Activated CD8-positive, alpha-beta memory T cell treated with anti-CD3 and anti-CD28 coated beads for 4 hours (primary cell): ENCODE measurements at places on chromosomes 16 and 17.

DNA sequence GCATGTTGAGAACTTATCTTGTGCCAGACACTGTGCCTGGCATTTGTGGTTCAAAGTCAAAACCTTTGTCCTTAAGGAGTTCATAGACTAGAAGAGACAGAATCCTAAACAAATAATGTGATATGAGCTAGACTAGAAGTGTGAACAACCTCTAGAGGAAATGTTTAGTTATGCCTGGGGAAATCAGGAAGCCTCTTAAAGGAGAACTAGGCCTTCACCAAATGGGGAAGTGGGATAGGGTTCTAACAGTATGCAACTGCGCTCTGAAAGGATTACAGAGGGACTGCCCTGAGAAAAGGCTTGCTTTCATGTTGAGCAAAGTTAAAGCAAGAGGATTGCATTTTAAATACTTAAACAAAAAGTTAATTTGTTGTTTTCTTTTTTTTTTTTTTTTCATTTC is 4.9 kb downstream of the RUNDC1 start:
- DNase-seq: no peak

DNA sequence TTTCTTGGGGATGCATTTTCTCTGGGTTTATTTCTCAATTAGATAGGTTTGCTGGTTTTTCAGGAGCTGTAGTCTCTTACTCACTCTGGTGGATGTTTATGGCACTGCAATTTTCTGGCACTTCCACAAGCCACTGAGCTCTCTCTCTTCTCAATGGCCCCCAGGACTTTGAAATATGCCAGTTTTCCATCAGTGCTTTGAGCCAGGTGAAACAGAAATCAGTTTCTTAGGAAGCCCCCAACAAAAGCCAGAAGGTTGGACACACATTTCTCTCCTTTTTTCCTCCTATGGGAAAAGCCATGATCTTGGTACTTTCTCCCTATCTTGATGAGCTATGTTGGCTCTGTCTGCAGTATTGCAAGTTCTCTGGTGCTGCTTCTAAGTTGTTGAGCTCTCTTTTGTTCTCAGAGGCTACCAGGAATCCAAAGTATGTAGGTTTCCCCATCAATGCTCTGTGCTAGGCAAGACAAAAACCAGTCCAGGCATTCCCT is 90.7 kb upstream of the SMIM36 start:
- DNase-seq: no peak

GRCh38 chr17:3929181-3929580 is 12.9 kb upstream of the P2RX1 start:
- DNase-seq: no peak

GRCh38 chr16:21626659-21627277 is 25.6 kb downstream of the IGSF6 start:
- no peak for DNase-seq

DNA sequence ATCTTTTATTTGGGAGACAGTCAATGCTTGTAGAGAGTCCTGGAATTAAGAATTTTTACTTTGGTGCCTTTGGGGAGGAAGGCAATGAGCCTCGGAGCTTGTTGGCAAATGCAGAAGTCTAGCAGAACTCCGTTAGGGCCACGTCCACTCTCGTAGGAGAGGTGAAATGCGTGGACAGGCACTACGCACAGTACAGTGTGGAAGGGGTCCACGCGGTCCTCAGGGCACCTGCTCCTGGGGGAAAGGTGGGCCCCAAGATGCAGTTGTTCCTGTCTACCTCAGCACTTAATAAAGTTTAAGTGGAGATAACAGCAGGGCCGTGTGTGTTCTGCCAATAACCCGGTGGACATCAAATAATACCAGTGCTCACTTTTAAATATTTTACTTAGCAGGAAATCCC is 1.8 kb downstream of the RAB11FIP3 start:
- DNase-seq: no peak

DNA sequence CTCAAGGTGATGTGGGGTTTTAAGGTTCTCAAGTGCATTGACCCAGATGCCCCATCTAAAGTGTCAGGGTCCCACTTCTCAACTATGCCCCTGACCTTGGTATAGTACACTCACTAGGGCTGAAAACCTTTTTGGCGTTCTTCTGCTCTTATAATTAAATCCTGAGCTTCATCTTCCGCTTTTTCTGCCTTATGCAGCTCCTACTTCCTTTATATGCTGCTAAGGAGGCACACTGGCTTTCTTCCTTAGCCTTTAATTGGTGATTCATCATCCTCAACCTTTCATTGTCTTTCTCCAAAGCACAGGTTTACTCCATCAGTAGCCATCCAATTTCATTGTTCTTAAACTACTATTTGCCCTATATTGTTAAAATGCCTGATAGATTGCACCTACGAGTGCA is 5.3 kb upstream of the NF1 start:
- no peak for DNase-seq

DNA sequence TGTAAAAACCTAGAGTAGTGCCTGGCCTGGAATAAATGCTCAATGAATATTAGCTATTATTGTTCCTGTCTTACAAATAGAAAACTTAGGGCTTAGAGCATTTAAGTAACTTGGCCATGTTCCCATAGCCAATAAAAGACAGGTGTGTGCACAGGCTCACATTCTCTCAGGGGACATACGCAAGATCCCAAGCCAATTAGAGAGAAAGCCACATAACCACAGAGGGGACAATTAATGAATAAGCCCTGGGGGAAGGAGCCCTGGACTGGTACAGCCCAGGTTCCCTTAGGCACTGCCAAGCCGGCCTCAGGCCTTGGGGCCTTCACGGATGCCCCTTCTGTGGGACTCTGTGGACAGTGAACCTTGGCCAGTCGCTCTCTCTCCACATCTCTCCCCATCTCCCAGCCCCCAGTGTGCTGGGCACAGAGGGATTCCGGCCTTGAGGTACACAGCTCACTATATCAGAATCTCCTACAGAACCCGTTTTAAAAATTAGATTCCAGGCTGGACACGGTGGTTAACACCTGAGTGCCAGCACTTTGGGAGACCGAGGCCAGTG is 27.3 kb upstream of the ABCC12 start:
- no peak for DNase-seq

DNA sequence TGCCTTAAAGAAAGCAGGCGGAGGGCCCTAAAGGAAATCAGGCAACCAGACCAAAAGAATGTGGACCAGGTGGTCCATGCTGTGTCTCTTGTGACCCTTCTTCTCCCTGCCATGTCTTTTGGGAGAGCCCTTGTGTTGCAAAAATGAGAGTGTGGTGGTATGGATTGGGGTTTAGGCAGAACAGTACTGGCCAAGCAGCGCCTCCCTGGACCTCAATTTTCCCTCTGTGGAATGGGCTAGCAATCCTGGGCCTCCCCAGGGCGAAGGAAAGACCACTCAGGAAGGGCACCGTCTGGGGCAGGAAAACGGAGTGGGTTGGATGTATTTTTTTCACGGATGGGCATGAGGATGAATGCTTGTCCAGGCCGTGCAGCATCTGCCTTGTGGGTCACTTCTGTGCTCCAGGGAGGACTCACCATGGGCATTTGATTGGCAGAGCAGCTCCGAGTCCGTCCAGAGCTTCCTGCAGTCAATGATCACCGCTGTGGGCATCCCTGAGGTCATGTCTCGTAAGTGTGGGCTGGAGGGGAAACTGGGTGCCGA is 7.6 kb upstream of the NLRC5 start:
- no peak for DNase-seq

DNA sequence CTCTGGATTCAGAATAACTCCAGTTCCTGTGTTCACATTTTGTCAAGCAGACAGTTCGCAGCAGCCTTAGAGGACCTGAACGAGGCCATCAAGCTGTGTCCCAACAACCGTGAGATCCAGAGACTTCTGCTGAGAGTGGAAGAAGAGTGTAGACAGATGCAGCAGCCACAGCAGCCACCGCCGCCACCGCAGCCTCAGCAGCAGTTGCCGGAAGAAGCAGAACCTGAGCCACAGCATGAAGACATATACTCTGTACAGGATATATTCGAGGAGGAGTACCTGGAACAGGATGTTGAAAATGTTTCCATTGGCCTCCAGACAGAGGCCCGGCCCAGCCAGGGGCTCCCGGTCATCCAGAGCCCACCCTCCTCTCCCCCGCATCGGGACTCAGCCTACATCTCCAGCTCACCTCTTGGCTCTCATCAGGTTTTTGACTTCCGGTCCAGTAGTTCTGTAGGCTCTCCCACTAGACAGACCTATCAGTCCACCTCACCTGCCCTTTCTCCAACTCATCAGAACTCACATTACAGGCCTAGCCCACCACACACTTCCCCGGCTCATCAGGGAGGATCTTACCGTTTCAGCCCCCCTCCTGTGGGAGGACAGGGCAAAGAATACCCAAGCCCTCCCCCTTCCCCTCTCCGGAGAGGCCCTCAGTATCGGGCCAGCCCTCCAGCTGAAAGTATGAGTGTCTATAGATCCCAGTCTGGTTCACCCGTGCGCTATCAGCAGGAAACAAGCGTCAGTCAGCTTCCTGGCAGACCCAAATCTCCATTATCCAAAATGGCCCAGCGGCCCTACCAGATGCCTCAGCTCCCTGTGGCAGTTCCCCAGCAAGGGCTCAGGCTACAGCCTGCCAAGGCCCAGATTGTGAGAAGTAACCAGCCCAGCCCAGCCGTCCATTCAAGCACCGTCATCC is 25.9 kb downstream of the CYB561 start:
- no peak for DNase-seq
